ENCODE measurements at places on chromosomes 5 and 9.

DNA sequence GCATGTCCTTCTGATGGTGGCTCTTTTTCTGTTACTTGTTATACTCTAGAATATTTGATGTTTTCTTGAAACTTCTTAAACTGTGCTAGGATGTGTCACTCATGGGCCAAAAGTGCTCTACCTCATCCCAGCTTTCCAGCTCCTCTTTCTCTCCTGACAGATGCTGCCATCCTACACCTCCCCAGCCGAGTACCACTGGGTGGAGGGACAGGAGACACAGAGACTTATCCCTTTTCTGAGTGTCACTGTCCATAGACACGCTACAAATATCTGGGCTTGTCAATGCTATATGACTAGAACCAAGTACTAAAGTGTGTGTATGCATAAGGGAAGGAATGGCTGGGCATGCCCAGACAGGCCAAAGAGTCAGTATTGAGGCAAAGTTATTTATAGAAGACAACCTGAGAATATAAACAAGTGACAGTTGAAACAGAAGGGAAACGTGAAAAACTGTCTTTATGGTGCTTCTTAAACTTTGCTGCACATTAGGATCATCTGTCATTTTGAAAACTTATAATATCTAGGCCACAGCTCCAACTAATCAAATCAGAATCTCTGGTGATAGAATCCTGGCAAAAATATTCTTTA, 188.0 kb downstream of the CARTPT start:
- no peak for DNase-seq

GRCh38 chr5:178544166-178544834, 45.9 kb downstream of the COL23A1 start:
- no peak for DNase-seq

DNA sequence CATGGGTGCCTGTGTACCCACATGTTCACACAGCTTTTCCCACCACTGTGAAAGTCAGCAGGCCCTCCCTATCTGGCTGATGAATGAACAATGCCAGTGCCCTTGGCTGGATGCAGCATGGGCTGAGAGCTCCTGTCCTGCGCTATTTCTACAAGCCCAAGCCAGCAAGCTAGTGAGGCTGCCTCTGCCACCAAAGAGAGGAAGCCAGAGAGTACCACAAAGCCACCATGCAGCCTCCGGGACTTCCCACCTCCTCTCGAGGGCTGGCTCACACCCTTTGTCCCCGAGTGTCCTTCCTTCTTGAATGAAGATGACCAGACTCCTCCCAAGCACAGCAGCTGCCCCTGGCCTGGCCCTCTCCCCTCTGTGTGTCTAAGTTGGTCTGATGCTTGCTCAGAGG, 76.5 kb downstream of the SH3PXD2B start:
- DNase-seq = no peak

- DNase-seq = no peak
These were observed 28.6 kb downstream of the FKBP15 start for GRCh38 chr9:113192455-113192854.

- no peak for DNase-seq
These were observed 93.1 kb downstream of the MED27 start for GRCh38 chr9:131986576-131986975.

DNA sequence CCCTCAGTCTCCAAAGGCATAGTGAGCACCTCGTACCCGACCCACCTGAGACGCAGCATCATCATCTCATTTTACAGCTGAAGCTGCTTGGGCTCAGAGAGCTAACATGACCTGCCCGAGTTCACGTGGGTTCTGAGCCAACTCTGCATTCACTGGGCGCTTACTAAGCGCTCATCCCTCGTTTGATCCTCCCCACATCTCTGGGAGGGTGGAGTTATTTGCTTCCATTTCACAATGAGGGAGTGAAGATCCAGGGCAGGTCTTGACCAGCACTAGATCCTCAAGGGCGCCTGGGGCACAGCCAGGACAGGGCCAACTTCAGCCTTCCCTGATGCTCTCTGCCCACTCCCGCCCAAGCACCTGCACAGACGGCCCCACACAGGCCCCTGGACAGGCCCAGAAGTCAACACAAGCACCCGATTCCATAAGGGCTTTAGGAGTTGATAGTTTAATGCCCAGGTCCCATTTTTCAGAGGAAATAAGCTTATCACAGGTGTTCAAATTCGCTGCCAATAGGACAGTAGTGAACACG, 80.8 kb downstream of the HRH2 start:
- DNase-seq = no peak

GRCh38 chr5:151255621-151256286, 2.8 kb downstream of the GM2A start:
- no peak for DNase-seq

DNA sequence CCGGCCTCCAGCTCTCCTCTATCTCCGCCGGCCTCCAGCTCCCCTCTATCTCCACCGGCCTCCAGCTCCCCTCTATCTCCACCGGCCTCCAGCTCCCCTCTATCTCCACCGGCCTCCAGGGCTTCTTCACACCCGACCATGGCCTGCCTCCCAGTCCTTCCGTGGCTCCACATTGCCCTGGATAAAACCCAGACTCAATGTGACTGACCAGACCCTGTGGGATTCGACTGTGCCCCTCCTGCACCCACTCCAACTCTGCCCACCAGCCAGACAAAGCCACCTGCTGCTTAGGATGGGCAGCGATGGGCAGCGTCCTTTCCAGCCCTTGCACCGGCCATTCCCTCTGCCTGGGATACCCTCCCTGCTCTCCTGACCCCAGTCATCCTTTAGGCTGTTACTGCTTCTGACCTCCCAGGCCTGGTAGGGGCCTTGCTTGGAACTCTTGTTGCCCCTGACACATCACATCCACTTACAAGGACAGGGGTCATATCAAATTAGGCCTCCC, 30.5 kb upstream of the RXRA start:
- DNase-seq = no peak

All from left colon (tissue), 2 donors.